Left cardiac atrium (tissue), 4 donors: ENCODE measurements at places on chromosomes 7 and 10. TPM values are rescaled to one million over a fixed set of nuclear protein-coding genes. Genes with fewer than 3 reads are reported as not detected.

Gene FAM241B
- total RNA-seq = 3.7 TPM

Gene NKX1-2
- total RNA-seq = not detected

Gene LSM8
- 22.1 TPM for total RNA-seq

Gene CFAP58
- 3.8 TPM for total RNA-seq

Gene MRLN
- not detected for total RNA-seq

Gene CFAP46
- total RNA-seq = 1.2 TPM

Gene ADRA2A
- total RNA-seq = 3.6 TPM

Gene OPALIN
- not detected for total RNA-seq

Gene TFPI2
- 3.6 TPM for total RNA-seq

Gene CCL24
- 0.56 TPM for total RNA-seq

Gene SPDYE8
- not detected for total RNA-seq

Gene FGFR2
- 24.4 TPM for total RNA-seq

Gene LIPF
- not detected for total RNA-seq

Gene PTN
- 18.3 TPM for total RNA-seq

Gene GDF2
- not detected for total RNA-seq

Gene PKD2L1
- total RNA-seq = 0.44 TPM

Gene CALCR
- 0.09 TPM for total RNA-seq

Gene PARD3
- 23.1 TPM for total RNA-seq

Gene ACTL6B
- not detected for total RNA-seq

Gene ZNF789
- 2.9 TPM for total RNA-seq

Gene ADAM22
- total RNA-seq = 4.3 TPM
